ENCODE measurements at places on chromosomes 12 and 14.

- DNase-seq = no peak
- no peak overlapping the region for H3K4me3 ChIP-seq
- no peak overlapping the region for H3K27ac ChIP-seq
Observed at GRCh38 chr12:33427071-33427470, 12.5 kb downstream of the SYT10 start.

DNA sequence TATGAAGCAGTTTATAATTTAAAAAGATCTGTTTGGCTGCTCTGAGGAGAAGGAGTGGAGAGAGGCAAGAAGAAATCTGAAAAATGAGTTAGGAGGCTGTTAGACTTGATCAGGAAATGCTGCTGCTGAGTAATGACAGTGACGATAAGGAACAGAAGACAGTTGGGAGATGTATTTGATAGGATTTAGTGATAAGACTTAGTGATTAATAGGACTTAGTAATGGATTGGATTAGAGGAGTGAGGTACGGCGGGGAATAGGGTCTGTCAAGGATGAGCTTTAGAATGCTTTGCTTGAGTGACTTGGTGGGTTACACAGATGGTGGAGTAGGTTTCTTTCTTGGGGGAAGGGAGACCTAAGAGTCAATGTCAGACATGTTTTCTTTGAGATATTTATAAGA lies 31.7 kb downstream of the UNC79 start:
- DNase-seq = no peak
- H3K36me3 ChIP-seq = no peaks in the 10 kb centered on the region
- H3K4me1 ChIP-seq = no peaks in the 10 kb centered on the region
- H3K27me3 ChIP-seq = no peaks in the 10 kb centered on the region
- no peak overlapping the region for H3K4me3 ChIP-seq

DNA sequence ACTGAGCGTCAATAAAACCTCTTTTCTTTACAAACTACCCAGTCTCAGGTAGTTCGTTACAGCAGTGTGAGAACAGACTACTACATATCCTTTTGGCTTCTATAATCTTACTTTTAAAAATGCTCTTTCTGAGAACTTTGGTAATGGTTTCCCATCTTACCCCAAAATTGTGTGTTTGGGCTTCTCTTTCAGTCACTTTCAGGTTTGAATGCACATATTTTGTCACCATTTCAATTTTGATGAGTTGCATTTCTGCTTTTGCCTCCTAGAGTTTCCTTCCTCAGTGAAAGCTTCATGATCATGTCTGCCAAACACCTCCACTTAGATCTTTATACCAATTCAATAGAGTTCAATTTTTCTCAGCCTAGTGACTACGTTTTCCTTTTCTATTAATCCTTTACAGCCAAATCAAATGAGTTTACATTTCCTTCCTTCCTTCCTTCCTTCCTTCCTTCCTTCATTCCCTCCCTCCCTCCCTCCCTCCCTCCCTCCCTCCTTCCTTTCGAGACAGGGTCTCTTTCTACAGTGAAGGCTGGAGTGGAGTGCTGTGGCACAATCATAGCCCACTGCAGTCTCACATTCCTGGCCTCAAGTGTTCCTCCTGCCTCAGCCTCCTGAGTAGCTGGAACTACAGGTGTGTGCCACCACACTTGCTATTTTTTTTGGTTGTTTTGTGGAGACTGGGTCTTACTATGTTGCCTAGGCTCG lies 124.9 kb downstream of the BCAT1 start:
- no peaks in the 10 kb centered on the region for H3K27me3 ChIP-seq
- no peaks in the 10 kb centered on the region for H3K36me3 ChIP-seq
- H3K4me1 ChIP-seq = peaks cover 9% of the 10 kb centered on the region

- no peaks in the 10 kb centered on the region for H3K4me1 ChIP-seq
- no peak overlapping the region for H3K27ac ChIP-seq
- no peak overlapping the region for H3K4me3 ChIP-seq
- no peaks in the 10 kb centered on the region for H3K27me3 ChIP-seq
Observed at GRCh38 chr12:78886719-78887407, 22.3 kb downstream of the SYT1 start.

DNA sequence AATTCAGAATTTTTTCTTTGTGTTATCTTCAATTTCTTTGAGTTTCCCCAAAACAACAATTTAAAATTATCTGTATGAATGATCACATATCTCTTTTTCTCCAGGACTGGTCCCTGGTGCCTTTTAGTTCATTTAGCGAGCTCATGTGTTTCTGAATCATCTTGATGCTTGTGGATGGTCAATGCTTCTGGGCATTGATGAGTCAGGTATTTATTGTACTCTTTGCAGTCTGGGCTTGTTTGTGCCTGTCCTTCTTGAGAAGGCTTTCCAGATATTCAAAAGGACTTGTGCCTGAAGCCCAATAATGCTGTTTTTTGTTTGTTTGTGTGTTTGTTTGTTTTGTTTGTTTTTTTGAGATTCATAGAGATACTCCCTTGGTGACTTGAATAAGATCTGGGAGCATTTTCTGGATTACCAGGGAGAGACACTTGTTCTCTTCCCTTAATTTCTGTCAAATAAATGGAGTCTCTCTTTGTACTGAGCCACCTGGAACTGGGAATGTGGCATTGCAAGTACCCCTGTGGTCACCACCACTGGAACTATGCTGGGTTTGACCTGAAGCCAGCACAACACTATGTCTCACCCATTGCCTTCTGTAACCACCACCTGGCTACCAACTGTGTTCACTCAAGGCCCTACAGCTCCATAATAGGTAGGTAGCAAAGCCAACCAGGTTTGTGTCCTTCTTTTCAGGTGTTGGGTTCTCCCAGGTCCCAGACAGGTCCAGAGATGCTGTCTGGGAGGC lies 56.3 kb downstream of the SLC6A15 start:
- no peak overlapping the region for H3K4me3 ChIP-seq
- H3K36me3 ChIP-seq = no peaks in the 10 kb centered on the region
- no peaks in the 10 kb centered on the region for H3K27me3 ChIP-seq
- H3K27ac ChIP-seq = no peak overlapping the region

DNA sequence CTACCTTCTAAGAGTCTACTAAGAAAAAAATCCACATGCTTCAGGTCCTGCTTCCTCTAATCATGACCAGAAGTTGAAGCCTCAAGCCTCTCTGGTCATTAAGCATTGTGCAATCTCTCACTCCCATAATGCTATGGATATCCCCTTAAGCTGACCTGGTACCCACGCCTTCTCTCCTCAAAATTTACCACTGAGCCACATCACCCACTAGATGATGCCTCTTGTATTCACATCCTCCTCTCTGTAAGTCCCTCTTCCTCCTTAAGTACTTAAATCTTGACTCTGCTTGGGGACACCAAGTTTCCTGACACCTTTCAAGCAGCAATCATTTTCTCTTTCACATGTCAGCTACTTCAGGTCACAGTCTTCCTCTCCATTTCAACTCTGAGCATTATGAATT lies 9.8 kb downstream of the GALNT4 start:
- no peaks in the 10 kb centered on the region for H3K27me3 ChIP-seq
- peak; percentile 56 for DNase-seq
- no peak overlapping the region for H3K4me3 ChIP-seq
- peaks cover 11% of the 10 kb centered on the region for H3K4me1 ChIP-seq
- H3K27ac ChIP-seq = no peak overlapping the region

GRCh38 chr14:29712601-29713000 lies 215.0 kb downstream of the PRKD1 start:
- H3K27ac ChIP-seq = no peak overlapping the region
- no peaks in the 10 kb centered on the region for H3K27me3 ChIP-seq
- DNase-seq = no peak
- no peaks in the 10 kb centered on the region for H3K4me1 ChIP-seq
- no peak overlapping the region for H3K4me3 ChIP-seq
- H3K36me3 ChIP-seq = no peaks in the 10 kb centered on the region

- DNase-seq = no peak
- H3K4me3 ChIP-seq = no peak overlapping the region
- no peaks in the 10 kb centered on the region for H3K4me1 ChIP-seq
Observed at GRCh38 chr12:115245020-115245419, 561.0 kb upstream of the TBX3 start.

GRCh38 chr14:75315144-75315543 lies 36.5 kb downstream of the FOS start:
- no peak overlapping the region for H3K27ac ChIP-seq
- H3K4me1 ChIP-seq = peaks cover 45% of the 10 kb centered on the region
- no peaks in the 10 kb centered on the region for H3K36me3 ChIP-seq
- DNase-seq = no peak

- DNase-seq = no peak
- H3K4me1 ChIP-seq = no peaks in the 10 kb centered on the region
Observed at GRCh38 chr12:123576611-123577010, 7.7 kb upstream of the TMED2 start.

DNA sequence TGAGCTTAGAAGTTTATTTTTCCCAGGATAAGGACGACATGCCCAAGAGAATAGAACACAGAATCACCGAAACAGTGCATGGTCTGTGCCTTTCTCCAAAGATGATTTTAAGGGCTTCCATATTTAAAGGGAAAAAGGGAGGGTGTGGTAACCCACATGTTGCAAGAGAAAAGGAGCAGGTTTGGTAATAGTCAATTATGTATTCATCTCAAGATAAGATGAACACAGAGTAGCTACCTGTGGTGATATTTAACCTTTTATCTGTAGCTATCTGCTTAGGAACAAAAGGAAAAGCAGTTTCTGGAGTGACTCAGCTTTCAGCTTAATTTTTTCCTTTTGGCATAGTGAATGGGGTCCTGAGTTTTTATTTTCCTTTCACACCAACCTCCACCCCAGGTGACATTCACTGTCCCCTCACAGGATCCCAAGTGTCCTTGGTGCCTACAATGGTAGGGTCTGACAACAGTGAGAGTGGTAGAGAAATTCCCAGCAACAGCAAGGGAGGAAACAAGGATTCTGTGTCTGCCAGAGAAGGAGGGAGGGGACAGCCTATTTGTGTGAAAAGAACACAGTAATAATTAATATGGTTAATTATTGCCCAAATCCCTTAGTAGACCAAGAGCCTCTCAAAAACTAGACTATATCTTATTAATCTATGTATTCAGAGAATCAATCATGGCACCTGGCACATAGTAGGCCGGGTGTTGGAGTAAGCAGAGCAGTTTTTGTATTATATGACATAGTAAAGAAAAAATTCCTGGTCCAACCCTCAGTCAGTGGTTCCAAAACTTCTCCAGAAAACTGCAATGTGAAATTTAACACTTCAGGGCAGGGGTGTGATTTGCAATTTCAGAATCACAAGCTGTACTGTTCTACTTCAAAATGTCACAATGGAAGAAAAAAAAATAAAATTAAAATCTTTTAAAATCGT lies 154.5 kb downstream of the PHLDA1 start:
- no peak overlapping the region for H3K4me3 ChIP-seq
- no peaks in the 10 kb centered on the region for H3K27me3 ChIP-seq
- H3K27ac ChIP-seq = no peak overlapping the region
- H3K4me1 ChIP-seq = no peaks in the 10 kb centered on the region
- DNase-seq = no peak

DNA sequence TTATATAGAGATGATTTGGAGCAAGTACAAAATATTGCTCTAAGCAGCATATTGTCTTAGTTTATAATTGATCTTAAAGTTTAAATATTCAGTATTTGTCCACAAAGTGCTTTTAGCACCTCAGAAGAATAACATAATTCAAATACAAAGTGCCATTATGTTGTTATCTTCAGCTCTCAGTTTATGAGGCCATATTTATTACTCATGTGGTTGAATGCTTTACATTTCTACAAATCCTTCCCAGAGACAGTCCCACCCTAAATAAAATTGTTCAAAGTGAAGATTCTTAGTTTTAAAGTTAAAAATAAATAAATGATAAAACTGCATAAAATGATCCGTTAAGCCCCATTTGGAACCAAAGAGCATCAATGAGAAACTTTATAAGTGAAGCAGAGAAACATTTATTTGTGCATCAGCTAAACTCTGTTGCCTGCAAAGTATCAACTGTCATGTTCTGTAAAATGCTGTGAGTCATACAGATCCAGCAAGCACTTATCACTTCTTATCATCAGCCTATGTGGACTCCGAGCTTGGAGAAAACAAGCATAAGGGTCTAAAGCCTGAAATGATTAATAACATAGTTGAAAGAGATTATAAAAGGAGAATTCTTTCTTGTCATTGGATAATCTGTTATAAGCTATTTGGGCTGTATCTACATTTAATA lies 218.9 kb downstream of the ADAMTS20 start:
- H3K4me1 ChIP-seq = peaks cover under 1% of the 10 kb centered on the region
- H3K36me3 ChIP-seq = no peaks in the 10 kb centered on the region
- no peak for DNase-seq
- H3K27me3 ChIP-seq = no peaks in the 10 kb centered on the region

- no peaks in the 10 kb centered on the region for H3K4me1 ChIP-seq
- no peak overlapping the region for H3K4me3 ChIP-seq
- no peak for DNase-seq
- H3K27ac ChIP-seq = no peak overlapping the region
Observed at GRCh38 chr12:43106355-43106754, 445.6 kb downstream of the ADAMTS20 start.

DNA sequence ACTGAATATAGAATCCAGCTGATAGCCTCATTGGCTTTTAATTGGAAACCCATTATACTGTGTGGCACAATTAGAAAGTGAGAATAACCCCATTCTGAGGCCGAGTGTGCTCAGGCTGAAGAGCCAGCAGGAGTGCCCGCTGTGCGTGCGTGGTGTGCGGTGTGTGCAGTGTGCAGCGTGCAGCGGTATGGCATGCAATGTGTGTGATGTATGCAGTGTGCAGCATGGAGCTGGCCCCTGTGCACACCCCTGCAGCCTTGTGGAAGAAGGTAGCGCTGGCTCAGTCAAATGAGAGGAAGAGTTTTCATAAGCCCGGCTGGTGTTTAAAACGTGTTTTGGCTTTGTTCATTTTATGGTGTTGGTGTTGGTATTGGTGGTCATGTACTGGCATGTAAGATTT lies 22.9 kb downstream of the CKB start:
- no peak for DNase-seq
- no peak overlapping the region for H3K4me3 ChIP-seq
- H3K4me1 ChIP-seq = no peaks in the 10 kb centered on the region
- no peak overlapping the region for H3K27ac ChIP-seq
- H3K27me3 ChIP-seq = no peaks in the 10 kb centered on the region
- H3K36me3 ChIP-seq = peaks cover 86% of the 10 kb centered on the region

DNA sequence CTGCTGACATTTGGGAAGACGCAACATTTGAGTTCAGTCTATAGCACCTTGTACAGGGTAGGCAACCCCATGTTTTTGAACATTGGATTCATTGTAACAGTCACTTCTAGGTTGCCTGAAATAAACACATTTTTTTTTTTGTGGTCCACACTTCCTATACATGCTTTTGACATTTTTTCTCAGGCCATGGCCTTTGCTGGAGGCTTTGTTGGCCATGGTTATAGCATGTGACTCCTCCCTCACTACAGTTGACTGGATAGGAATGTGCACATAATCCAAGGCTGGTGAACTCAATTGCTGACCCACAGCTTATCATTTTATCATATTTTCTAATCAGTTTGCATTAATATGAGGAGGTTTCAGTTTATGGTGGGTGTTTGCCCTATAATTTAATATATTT lies 60.6 kb downstream of the TMEM117 start:
- H3K4me1 ChIP-seq = no peaks in the 10 kb centered on the region
- DNase-seq = no peak
- no peaks in the 10 kb centered on the region for H3K36me3 ChIP-seq
- no peaks in the 10 kb centered on the region for H3K27me3 ChIP-seq
- no peak overlapping the region for H3K4me3 ChIP-seq

- H3K36me3 ChIP-seq = no peaks in the 10 kb centered on the region
- no peaks in the 10 kb centered on the region for H3K4me1 ChIP-seq
- no peak for DNase-seq
- no peak overlapping the region for H3K27ac ChIP-seq
- no peaks in the 10 kb centered on the region for H3K27me3 ChIP-seq
- no peak overlapping the region for H3K4me3 ChIP-seq
Observed at GRCh38 chr12:24888813-24889212, 60.1 kb downstream of the BCAT1 start.
